ENCODE measurements at places on chromosomes 7 and 10.
A peak's percentile ranks its signal among the peaks of the same experiment; 100 is the strongest.

- no peak for DNase-seq
These were observed 15.4 kb downstream of the NRAP start for GRCh38 chr10:113648478-113648877.

DNA sequence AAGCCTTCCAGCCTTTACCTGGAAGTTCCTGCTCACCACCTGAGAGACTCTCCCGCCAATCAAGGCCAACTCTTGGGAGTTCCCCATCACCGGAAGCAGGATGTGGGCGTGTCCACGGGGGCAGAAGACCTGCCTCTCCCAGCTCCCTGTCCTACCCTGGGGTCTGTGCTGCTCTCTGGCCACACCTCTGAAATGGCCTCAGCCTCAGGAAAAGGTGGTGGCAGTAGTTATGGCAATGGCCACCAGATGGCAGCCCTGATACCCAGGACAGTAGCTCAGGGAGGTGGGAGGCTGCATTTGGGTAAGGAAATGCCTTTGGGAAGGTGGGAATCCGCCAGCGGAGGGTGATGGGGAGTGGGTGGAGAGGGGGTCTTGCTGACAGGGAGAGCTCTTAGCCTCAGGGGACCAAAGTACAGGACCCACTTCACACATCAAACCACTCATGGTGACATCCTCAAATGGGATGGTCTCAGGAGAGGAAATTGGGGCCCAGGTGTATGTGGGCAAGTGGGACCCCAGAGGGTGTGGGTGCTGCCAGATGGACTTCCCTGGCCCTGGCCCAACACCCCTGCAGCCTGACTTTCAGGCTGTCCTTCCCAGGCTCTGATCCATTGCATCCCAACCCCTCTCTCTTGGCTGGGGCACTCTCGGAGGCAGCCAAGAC lies 33.9 kb downstream of the KAZALD1 start:
- DNase-seq = peak; percentile 86

DNA sequence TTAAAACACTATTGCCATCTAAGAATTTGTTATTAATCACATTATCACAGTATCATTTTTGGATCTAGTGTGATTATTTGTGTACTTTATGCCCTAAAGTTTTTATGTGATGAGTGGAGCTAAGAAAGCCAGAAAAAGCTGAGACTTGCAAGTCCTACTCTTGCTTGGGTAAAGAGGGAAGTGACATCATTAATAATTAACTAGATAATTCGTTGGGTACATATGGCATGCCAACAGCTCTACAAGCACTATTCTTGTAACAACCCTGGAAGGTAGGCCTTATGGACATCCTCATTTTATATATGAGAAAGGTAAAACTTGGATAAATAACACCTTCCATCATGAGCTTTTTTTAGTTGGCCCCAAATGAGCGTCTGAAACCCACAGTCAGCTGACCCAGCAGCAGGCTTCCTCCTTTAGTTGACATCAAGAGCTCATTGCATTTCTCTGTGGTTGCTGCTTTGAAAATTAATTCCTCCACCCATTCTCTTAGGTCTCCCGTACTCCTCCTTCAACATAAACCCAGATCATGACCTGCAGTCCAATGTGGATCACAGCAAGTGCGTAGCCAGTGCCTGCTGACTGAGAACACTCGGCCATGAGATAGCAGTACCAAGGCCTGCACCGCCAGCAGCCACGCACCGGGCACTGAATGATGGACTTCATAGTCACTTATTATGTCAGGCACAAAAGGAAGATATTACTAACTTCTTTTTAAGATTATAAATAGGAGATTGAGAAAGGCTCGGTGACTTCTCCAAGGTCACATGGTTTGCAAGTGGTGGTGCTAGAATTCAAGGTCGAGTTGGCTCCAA lies 292.0 kb upstream of the AOAH start:
- DNase-seq = no peak

GRCh38 chr10:124409696-124410095 lies 9.0 kb downstream of the OAT start:
- DNase-seq = no peak

DNA sequence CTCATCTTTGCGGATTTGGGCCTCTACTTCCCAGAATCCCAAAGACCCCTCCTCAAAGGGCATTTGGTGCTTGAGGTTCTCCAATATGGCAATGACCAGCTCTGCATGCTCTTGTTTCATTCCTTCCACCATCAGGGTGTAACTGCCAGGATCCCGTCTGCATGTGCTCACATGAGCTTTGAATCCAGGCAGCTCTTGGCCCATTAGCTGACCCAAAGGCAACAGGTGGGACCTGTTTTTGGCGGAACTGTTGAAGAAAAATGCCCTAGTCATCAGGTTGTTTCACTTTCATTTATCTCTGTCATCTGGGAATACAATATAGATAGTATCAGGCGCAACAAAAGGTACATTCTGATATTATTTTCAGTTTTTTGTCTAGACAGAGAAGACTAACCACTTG lies 159.1 kb upstream of the TCF7L2 start:
- DNase-seq = no peak

DNA sequence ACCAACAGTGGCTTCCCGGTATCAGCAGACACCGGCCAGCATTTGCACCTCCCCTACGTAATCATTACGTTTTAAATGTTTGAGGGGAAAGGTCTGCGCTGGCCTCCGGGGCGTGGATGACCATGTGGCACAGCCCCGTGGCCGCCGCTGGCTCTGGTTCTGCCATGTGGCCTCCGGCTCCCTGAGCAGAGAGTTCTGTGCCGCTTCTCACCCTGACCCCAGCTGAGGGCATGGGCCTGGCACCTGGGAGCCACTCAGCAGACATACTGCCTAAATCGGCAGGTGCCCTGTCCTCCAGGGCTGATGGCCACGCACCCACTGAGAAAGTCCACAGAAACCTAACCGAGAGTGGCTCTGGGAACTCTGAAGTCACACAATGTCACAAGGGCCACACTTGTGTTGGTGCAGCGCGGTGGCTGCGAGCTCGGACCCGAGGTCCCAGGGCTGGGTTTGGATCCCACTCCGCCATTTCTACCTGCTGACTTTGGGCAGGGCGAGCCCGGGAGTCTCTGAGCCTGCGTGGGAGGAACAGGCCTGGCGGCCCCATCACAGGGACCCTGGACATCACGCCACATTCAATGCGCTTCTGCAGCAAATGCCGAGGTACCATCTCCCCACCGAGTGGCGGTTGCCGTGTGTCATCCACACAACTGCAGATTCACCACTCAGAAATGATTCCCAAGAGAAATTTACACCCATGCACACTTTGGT lies 25.3 kb downstream of the CFAP46 start:
- no peak for DNase-seq

- DNase-seq = peak; percentile 78
These were observed 102.1 kb upstream of the MDFIC start for GRCh38 chr7:114819616-114820362.

DNA sequence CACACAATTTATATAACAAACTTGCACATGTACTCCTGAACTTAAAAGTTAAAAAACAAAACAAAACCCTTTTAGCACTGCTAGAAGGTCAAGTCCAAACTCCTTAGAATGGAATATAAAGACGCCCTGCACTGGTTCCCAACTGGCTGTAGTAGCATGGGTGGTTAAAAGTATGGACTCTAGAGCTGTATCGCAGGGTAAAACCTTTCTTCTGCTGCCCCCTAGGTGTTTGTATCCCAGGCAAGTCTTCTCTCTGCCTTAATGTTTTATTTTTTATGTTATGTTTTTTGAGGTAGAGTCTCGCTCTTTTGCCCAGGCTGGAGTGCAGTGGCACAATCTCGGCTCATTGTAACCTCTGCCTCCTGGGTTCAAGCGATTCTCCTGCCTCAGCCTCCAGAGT lies 35.2 kb downstream of the LSMEM1 start:
- no peak for DNase-seq

GRCh38 chr7:71345117-71345884 lies 213.4 kb downstream of the GALNT17 start:
- no peak for DNase-seq

GRCh38 chr10:132700156-132701098 lies 85.5 kb downstream of the NKX6-2 start:
- peak; percentile 54 for DNase-seq

DNA sequence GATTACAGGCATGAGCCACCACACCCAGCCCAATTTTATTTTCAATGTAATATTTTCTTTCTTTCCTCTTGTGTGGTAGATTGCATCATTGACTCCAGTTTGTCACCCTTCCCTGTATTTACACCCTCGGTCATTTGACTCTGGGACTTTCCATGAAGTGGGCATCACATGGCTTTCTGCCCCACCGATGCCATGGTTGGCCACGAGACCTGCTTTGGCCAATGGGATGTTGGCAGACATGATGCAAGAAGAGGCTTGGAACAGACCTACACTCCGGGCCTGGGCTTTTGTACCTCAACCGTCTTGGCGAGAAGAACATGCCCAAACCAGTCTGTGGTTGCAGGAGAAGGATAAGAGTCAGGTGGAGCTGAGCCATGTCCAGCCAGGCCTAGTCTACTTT lies 38.8 kb upstream of the CACUL1 start:
- no peak for DNase-seq

- DNase-seq = no peak
These were observed 13.0 kb downstream of the SLC25A13 start for GRCh38 chr7:96308950-96309263.

DNA sequence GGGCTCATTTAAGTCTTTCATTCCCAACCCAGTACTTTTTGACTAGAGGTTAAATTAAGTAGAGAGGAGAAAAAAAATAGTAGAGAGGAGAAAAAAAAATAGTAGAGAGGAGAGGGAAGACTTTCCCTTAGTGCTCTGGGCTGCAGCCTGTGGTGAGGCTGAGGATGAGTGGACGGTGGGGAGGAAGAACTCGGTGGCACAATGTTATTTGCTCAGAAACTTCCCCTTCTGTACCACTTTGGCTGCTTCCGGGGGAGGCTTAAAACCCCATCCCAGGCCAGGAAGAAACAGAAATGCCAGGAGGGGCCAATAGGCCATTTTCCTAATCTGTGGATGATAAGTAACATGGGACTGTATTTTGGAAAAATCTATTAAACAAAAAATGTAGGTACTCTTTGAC lies 14.6 kb upstream of the MLXIPL start:
- no peak for DNase-seq

DNA sequence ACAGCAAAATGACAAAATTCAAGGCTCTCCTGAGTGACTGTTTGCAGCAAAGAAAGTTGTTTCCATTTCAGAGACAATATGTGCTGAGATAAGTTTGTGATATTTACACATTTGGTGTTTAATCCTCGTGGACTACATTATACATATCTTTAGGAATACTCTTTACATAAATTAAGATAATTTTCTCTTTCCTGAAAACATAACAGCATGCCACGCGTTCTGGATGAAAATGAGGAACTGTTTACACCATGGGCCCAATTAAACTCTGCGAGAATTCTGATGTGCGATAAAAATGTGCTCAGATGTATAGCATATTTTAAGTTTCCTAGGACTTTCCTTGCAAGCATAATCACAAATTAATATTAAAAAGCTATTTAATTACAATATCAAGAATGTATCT lies 26.4 kb downstream of the PTPRE start:
- DNase-seq = no peak

DNA sequence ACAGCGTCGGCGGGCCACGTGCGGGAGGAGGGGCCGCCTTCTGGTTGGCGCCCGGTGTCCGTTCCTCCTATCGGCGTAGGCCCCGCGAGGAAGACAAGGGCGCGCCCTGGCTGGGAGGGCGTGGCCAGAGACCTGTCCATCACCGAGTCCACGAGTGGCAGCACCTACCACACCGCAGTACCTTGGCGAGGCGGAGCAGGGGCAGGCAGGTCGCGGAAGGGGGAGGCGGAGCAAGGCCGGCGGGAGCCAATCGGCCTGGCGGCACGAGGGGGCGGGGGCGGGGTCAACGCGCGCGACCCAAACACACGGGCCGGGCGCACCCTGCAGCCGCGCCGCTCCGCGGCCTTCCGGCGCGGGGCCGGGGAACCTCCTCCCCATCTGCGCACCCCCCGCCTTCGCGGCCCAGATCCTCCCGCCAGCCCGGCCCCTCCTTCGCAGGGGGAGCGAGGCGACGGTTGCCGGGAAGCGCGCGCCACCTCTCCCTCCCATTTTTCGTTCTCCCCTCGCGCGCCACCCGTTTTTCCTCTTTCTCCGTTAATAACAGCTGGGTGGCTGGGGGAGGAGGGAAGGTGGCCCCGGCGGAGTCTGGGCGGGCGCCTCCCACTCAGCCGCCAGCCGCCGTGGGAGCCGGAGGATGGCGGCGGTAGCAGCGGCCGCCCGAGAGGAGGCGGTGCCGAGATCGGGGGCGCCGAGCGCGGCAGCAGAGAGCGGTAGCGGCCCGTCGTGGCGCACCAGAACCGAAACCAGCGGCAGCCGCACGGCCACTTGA lies at the start of gene ZNRF2:
ZNRF2 (plus strand) TSS at position 300 of the 769 bp plus-strand sequence. CDS start 761 bp downstream, outside the sequence.
- DNase-seq = peak; percentile 96

DNA sequence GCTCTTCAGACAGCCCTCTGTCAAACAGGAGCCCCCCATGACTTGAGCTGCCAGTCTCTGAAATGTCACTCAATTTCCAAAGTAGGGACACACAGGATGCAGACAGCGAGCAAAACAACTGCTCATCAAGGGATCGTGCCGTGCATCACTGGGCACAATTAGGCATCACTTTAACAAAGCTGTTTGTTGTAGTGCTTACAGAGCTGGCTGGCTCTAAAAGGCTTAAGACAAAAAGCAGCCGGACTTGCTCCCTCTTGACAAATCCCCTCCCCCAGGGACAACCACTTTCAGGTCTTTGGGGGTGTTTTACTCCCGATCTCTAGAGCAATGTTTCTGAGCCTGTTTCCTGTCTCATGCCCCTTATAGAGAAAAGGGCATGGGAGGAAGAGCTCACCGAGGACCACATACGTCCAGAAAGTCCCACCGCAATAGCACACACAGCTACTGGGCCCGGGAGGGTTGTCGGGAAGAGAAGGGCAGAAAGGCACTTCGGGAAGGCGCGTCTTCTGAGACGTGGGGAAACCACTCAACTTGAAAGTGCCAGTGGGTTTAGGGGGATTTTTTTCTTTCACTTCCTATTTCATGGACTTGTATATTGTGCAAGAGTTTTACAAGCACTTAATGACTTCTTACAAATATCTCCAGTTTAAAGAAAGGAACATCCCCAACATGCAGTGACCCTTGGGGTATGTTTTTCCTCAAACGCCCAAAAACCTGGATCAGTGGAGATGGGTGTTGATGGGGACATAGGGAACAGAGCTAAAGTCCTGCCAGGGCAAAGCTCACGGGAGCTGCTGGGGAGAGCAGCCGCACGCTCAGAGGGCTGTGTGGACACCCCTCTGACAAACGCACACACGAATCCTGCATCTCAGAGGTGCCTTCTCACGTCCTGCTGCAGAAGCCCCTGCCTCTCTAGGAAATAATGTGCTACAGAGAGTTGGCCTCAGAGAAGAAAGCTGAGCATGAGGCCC lies 27.1 kb downstream of the LRRC20 start:
- no peak for DNase-seq

DNA sequence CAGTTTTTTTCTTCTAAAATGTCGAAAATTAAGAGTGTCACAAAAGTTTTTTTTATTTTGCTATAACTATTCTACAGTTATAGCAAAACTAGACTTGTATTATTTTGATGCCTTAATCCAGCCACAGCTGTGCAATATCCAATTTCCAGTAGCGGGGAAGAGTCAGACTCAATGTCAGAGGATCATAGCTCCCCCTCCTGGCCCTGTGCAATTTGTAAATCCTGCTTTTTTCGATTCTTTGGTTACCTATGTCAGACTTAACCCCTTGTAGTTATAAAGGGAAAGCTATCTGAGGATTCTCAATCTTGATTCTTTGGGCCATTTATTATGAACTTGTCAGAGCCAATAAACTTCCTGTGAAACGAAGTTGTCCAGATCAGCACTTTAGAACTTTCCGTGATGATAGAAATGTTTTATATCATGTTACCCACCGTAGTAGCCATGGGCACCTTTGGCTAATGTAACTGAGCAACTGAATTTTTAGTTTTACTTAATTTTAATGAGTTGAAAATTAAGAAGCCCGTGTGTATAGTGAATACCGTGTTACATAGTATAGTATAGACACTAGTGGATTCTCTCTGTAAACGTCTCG lies 87.7 kb upstream of the PRKCQ start:
- peak; percentile 48 for DNase-seq

- DNase-seq = no peak
These were observed 2.3 kb upstream of the FHIP2A start for GRCh38 chr10:114819322-114819721.

Measured in AG20443 (cell line).